ENCODE measurements at places on chromosomes 16 and 17. TPM values are rescaled to one million over a fixed set of nuclear protein-coding genes. Genes with fewer than 3 reads are reported as not detected.

- H3K4me1 ChIP-seq = no peaks in the 10 kb centered on the region
- H3K36me3 ChIP-seq = no peaks in the 10 kb centered on the region
- H3K27me3 ChIP-seq = peaks cover 8% of the 10 kb centered on the region
- peak within 1 kb of the TSS; percentile 74 for H3K4me3 ChIP-seq
Observed at GRCh38 chr16:89575247-89576152, at the start of gene CPNE7. Gene CPNE7, plus strand, starts transcription at chr16:89575758. Its CDS starts 140 bp downstream, at chr16:89575898.

DNA sequence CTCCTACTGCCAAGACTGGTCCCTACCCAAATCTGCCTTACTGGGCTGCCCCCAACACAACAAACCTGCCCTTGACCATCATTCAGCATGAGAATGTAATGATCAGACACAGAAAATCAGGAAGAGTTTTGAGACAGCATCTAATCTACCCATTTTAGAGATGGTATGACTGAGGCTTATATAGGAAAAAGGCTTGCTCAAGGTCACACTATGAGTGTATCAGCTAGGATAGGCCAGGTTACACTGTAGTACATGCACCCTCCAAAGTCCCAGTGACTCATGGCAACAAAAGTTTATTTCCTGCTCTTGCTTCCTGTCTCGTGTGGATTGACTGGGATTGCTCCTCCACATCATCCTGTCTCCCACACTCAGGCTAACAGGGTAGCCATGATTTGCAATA is 27.9 kb downstream of the NLRC5 start:
- no peak for DNase-seq
- H3K27me3 ChIP-seq = no peaks in the 10 kb centered on the region
- H3K36me3 ChIP-seq = peaks cover 50% of the 10 kb centered on the region
- H3K4me1 ChIP-seq = peaks cover 85% of the 10 kb centered on the region

DNA sequence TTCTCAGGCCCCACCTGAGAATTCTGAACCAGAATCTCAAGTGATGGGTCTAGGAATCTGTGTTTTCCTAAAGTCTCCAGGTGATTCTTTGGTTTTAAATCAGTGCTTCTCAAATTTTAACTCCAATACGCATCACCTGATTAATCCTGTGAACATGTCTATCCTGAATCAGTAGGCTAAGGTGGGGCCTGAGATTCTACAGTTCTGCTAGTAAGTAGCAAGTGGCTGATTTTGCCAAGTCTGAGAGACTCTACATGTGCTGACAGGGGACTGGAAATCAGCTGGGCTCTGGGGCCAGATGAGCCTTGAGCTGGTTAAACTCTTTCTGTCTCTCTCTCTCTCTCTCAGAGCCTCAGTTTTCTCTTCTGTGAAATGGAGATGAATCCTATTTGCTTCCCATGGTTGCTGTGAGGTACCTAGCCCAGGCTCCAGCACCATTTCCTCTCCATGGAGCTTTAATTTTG is 9.0 kb downstream of the CCR7 start:
- H3K4me1 ChIP-seq = peaks cover 98% of the 10 kb centered on the region
- H3K27me3 ChIP-seq = no peaks in the 10 kb centered on the region
- peaks cover 25% of the 10 kb centered on the region for H3K36me3 ChIP-seq
- no peak for DNase-seq
- peak overlapping the region; percentile 76 for H3K4me3 ChIP-seq
- H3K27ac ChIP-seq = peak overlapping the region; percentile 56

GRCh38 chr17:2419486-2419885 is 18.6 kb upstream of the MNT start:
- H3K36me3 ChIP-seq = peaks cover 2% of the 10 kb centered on the region
- peaks cover 5% of the 10 kb centered on the region for H3K4me1 ChIP-seq
- no peaks in the 10 kb centered on the region for H3K27me3 ChIP-seq
- no peak overlapping the region for H3K27ac ChIP-seq

- H3K4me1 ChIP-seq = peaks cover 9% of the 10 kb centered on the region
- H3K4me3 ChIP-seq = no peak overlapping the region
- no peak for DNase-seq
- no peak overlapping the region for H3K27ac ChIP-seq
Observed at GRCh38 chr17:60106340-60107059, 27.8 kb upstream of the HEATR6 start.

DNA sequence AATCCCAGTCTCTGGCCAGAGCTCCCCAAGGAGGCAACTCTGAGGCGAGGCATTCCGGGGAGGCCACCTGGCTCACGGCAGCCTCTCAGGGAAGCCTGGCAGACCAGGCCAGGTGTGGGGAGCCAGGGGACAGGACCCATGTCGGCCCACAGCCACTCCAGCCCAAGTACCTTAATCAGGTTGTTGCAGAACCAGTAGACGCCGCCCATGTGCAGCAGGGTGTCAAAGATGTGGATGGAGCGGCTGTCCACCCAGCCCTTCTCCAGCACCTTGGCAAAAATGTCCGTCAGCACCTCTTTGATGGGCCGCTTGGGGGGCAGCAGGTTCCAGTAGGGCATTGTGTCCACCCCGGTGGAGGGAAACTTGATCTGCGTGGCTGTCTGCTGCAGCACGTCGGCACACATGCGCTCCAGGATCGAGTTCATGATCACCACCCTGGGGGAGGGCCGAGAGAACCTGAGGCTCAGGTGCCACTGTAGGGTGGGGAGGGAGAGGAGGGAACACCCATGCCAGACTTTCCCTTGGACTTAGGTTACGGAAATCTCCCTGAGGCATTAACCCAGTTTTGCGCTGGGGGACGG is 7.8 kb downstream of the CSF3 start:
- H3K27me3 ChIP-seq = no peaks in the 10 kb centered on the region
- no peak overlapping the region for H3K4me3 ChIP-seq
- DNase-seq = no peak
- H3K27ac ChIP-seq = no peak overlapping the region
- H3K4me1 ChIP-seq = peaks cover 19% of the 10 kb centered on the region

Gene PLA2G15
- 6.1 TPM for total RNA-seq

DNA sequence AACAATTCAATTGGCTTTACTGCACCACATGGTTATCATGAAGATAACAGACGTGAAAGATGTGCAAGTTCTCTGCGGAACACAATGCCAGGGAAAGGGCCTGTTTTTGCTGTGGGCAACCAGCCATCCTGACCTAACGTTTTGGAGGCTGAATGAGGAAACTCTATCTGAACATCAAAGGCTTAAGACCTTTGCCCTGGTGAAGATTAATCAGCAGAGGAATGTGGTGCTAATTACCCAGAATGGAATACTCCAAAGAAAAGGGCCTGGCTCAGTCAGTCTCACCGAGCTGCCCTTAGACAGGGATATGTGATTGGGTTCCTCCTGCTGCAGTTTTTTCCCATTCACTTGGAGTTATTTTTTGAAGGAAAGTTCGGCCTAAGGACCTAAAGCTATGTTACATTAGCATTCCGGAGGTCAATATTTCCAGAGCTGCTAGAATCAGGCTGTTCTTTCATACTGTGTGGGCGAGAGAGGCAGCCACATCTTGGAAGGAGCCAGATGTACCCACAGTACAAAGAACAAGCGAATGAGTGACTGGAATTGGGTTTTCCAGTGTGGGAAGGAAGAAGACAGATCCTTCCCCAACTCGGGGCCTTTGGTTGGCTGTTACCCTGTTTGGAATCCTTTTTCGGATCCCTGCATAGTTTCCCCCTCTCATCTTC is 15.5 kb downstream of the ASIC2 start:
- H3K4me1 ChIP-seq = no peaks in the 10 kb centered on the region
- H3K27me3 ChIP-seq = peaks cover 18% of the 10 kb centered on the region
- H3K36me3 ChIP-seq = no peaks in the 10 kb centered on the region

DNA sequence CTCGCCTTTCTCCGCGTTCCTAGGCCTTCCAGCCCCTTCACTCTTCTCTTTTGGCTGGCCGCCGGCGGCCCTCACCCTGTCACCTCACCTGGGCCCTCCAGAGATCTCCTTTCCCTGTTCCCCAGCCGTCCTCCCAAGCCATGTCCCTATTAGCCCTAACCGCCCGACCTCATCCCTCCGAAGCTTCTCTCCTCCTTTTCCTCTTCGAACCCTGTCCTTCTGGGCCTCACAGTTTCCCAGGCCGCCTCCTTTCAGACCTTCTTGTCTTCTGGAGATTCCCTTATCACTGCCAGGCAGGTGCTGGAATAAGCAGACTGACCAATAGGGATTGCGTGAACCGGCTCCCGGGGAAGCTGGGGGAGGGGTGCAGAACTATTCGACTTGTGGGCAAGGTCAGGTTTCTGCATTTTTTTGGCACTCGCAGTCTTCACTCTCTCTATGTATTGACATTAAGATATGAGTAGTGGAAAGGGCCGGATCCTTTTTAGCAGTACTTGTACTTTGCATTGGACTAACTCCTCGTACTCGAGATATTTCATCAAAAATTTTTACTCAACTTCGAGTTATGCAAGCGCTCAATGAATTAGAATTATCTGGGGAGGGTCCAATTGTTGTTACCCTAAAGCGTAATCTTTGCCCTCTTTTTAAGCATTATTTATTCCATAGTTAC is 690 bp downstream of the RHOT1 start:
- peaks cover 6% of the 10 kb centered on the region for H3K36me3 ChIP-seq
- peak overlapping the region; percentile 93 for H3K27ac ChIP-seq
- H3K4me3 ChIP-seq = peak overlapping the region; percentile 100
- no peaks in the 10 kb centered on the region for H3K27me3 ChIP-seq

Gene TEX19
- 0.17 TPM for total RNA-seq

GRCh38 chr16:80776856-80777255 is 27.5 kb downstream of the CDYL2 start:
- H3K4me3 ChIP-seq = no peak overlapping the region
- H3K27me3 ChIP-seq = no peaks in the 10 kb centered on the region
- H3K4me1 ChIP-seq = no peaks in the 10 kb centered on the region
- DNase-seq = no peak
- no peak overlapping the region for H3K27ac ChIP-seq
